Gastrocnemius medialis (tissue), 4 donors: ENCODE measurements at places on chromosomes 13 and 19. TPM values are rescaled to one million over a fixed set of nuclear protein-coding genes. Genes with fewer than 3 reads are reported as not detected.

DNA sequence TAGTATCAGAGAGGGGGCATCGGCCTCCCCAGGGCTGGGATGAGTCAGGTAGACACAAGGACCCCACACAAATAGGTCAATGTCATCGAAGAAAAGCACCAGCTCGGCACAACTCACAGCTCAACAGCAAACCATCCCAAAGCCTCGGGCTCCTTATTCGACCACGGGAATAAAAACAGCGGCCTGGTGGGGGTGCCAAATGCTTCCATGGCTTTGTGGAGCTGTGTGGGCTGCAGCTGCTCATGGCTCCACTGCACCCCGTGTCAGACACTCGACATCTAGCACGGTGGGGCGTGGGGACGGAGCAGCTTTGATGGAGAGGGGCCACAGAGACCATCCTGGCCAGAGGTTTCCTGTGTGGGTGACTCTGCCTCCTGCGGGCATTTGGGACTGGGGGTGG is 212.5 kb upstream of the SOX1 start:
- H3K4me3 ChIP-seq = no peak overlapping the region
- no peaks in the 10 kb centered on the region for H3K36me3 ChIP-seq
- no peaks in the 10 kb centered on the region for H3K4me1 ChIP-seq
- DNase-seq = no peak
- no peaks in the 10 kb centered on the region for H3K27me3 ChIP-seq

DNA sequence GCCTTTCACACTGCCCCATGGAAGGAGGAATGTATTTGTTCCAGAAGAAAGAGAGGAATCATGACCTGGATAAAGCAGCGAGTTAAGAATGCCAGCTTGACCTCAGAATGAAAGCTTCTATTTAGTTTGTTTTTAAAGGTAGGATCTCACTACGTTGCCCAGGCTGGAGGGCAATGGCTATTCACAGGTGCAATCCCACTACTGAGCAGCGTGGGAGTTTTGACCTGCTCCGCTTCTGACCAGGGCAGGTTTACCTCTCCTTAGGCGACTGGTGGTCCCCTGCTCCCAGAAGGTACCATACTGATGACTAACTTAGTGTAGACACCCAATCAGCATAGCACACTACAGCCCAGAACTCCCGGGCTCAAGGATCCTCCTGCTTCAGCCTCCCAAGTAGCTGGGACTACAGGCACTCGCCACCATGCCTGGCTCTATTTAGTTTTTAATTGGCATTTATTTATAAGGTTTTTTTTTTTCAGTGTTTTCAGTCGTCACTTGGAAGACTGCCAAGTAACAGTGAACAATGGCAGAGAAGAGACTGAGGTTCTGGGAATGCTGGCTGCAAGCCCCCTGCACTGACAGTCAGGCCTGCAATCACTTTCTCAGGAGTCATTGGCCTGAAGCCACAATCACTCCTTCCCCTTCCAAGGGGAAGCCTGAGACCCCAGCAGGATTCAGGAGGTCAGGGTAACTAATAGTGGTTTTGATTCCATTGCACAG is 73.1 kb downstream of the EPS15L1 start:
- peaks cover 28% of the 10 kb centered on the region for H3K4me1 ChIP-seq
- peak overlapping the region; percentile 62 for H3K27ac ChIP-seq
- no peaks in the 10 kb centered on the region for H3K27me3 ChIP-seq
- DNase-seq = no peak

- H3K4me1 ChIP-seq = no peaks in the 10 kb centered on the region
- DNase-seq = no peak
- no peak overlapping the region for H3K27ac ChIP-seq
- H3K36me3 ChIP-seq = no peaks in the 10 kb centered on the region
- no peak overlapping the region for H3K4me3 ChIP-seq
- peaks cover 6% of the 10 kb centered on the region for H3K27me3 ChIP-seq
Measured at GRCh38 chr19:29834991-29835846, 23.4 kb downstream of the CCNE1 start.

Gene THAP8
- total RNA-seq = 6.1 TPM

Gene FGF9
- total RNA-seq = 0.16 TPM

Gene VSTM1
- total RNA-seq = not detected

DNA sequence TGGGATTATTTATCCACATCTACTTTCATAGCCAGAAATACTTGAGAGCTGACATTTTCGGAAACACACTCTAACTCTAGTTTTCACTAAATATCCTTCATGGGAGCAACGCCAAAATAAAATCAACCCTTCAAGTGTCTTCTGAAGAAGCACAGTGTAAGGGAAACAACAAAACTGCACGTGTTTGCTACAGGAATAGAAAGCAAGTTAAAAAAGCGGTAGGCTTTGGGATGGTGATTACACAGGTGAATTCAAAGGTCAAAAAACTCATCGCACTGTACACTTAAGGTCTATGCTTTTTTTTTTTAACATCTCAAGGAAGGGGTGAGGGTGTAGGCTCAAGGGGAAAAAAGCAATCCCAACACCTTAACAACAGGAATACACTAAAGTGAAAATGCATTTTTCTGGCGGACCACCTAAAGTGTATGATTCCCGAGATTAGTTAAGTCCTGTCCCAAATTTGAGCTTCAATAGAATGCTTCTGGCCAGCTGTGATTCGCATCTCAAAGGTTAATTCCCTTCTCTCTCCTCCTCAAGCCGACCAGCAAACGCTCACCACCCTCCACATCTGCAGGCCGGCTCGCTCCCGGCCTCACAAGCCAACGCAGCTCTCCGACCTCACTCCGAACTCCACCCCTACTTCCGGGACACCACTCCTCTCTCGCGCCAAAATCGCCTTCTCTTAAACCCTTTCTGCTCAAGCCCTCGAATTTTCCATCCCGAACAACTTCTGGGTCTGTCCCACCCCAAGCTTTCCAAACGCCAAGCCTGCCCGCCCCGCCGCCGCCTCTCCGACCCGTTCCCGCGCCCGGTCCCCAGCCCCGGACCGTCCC is 1.1 kb downstream of the ARGLU1 start:
- H3K36me3 ChIP-seq = no peaks in the 10 kb centered on the region
- peak overlapping the region; percentile 96 for H3K4me3 ChIP-seq
- H3K27me3 ChIP-seq = no peaks in the 10 kb centered on the region
- H3K27ac ChIP-seq = peak overlapping the region; percentile 98

- peaks cover 20% of the 10 kb centered on the region for H3K4me1 ChIP-seq
- H3K4me3 ChIP-seq = no peak overlapping the region
- no peak for DNase-seq
Measured at GRCh38 chr19:33290956-33291622, 11.2 kb downstream of the CEBPA start.

Gene ATP8A2
- total RNA-seq = not detected

Gene FEM1A
- total RNA-seq = 334 TPM

GRCh38 chr13:36887758-36888521 is 32.1 kb downstream of the SMAD9 start:
- no peaks in the 10 kb centered on the region for H3K27me3 ChIP-seq
- H3K36me3 ChIP-seq = no peaks in the 10 kb centered on the region
- no peak overlapping the region for H3K27ac ChIP-seq
- H3K4me1 ChIP-seq = peaks cover 6% of the 10 kb centered on the region
- no peak overlapping the region for H3K4me3 ChIP-seq

DNA sequence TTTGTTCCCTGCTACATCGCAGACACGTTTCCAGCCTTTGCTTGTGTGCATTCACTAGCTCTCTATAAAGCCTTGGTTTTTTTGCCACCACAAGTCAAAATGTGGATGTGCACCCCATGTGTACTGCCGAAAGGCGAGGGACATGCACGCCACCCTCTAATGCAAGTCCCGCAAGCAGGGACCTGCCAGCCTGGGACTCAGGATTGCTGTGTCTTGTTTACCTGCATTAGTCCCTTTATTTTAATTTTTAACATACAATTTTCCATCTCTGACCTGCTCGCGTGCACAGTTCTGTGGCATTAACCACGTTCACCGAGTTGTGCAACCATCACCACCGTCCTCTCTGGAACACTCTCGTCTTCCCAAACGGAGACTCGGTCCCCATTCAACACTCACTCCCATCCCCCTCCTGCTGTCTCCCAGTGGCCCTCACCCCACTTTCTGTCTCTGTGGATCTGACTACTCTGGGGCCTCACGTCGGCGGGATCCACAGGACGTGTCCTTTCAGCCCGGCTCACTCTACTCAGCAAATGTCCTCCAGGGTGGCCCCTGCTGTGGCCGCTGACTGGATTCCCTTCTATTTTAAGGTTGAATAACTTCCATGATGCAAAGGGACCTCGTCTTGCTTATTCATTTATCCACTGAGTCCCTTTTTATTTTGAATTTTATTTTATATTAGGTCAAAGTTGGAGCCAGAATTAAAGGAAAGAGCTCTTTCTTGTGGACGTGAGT is 58.4 kb downstream of the RASA3 start:
- peaks cover 8% of the 10 kb centered on the region for H3K4me1 ChIP-seq
- H3K4me3 ChIP-seq = no peak overlapping the region
- H3K36me3 ChIP-seq = no peaks in the 10 kb centered on the region
- no peak overlapping the region for H3K27ac ChIP-seq
- peak; percentile 9 for DNase-seq

- H3K36me3 ChIP-seq = no peaks in the 10 kb centered on the region
- H3K4me1 ChIP-seq = no peaks in the 10 kb centered on the region
- DNase-seq = no peak
- no peak overlapping the region for H3K27ac ChIP-seq
- no peak overlapping the region for H3K4me3 ChIP-seq
- H3K27me3 ChIP-seq = no peaks in the 10 kb centered on the region
Measured at GRCh38 chr13:26822146-26822545, 61.6 kb upstream of the GPR12 start.

DNA sequence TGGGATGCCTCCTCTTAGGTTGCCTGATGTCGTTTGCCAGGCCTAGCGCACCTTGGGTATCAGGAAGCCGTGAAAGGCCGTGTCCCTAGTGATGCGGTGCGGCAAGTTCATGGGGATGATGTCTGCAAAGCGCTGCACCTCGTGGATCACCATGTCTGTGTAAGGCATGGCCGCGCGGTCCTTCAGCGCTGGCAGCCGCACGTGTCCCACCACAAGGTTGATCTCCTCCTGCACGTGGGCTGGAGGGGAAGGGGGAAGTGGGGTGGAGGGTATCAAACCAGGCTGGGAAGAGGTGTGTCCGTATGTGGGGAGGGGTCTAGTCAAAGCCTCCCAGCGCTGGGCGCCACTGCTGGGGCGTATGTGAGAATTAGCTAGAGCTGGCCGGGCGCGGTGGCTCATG is 23.2 kb downstream of the EGLN2 start:
- no peak overlapping the region for H3K4me3 ChIP-seq

Gene FAM124A
- total RNA-seq = 0.87 TPM

Gene ZDHHC20
- 14.6 TPM for total RNA-seq

GRCh38 chr19:7868671-7869452 is 5.3 kb downstream of the PRR36 start:
- peaks cover 61% of the 10 kb centered on the region for H3K27me3 ChIP-seq
- no peak overlapping the region for H3K27ac ChIP-seq
- peak; percentile 35 for DNase-seq
- peak overlapping the region; percentile 54 for H3K4me3 ChIP-seq
- peaks cover 7% of the 10 kb centered on the region for H3K4me1 ChIP-seq

GRCh38 chr19:47510516-47511127 is 4.2 kb downstream of the NAPA start:
- no peaks in the 10 kb centered on the region for H3K27me3 ChIP-seq
- peaks cover 79% of the 10 kb centered on the region for H3K4me1 ChIP-seq
- H3K4me3 ChIP-seq = peak overlapping the region; percentile 3
- H3K27ac ChIP-seq = peak overlapping the region; percentile 96

DNA sequence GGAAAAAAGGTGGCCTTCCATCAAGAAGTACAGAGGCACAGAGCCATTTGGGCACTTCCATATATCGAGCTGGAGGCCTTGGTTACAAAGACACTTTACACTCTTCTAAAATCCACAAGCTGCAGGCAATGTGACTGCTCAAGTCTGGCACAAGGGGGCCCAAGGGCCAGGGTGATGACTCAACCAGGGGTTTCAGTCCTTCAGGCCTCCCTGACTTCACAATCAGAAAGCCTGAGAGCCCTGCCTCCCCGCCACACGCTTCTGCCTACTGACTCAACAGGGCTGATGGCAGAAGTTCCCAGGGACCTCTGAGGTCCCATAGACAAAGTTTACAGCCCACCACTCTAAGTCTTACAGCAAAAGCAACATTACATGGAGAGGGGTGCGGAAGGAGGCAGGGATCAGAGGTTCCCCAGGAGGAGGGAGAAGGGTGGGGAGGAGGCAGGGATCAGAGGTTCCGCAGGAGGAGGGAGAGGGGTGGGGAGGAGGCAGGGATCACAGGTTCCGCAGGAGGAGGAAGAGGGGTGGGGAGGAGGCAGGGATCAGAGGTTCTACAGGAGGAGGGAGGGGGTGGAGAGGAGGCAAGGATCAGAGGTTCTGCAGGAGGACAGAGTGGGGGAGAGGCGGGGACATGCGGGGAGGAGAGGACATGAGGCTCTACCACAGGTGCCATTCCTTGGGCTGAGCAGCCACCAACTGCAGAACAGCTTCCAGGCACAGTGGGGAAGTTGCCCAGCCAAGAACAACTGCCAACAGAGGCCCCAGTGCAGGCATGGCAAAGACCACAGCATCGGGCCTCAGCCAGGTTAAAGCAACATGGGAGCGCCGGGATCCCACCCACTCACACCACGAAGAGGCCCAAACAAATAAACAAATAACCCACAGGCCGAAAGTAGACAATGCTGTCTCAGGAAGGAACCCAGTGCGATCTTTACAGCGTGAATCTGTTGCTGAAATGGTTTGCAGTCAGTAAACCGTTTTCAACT is 52.0 kb downstream of the SLC7A1 start:
- DNase-seq = no peak
- H3K36me3 ChIP-seq = no peaks in the 10 kb centered on the region
- no peaks in the 10 kb centered on the region for H3K4me1 ChIP-seq
- no peak overlapping the region for H3K4me3 ChIP-seq
- H3K27ac ChIP-seq = no peak overlapping the region

Gene DAND5
- not detected for total RNA-seq

DNA sequence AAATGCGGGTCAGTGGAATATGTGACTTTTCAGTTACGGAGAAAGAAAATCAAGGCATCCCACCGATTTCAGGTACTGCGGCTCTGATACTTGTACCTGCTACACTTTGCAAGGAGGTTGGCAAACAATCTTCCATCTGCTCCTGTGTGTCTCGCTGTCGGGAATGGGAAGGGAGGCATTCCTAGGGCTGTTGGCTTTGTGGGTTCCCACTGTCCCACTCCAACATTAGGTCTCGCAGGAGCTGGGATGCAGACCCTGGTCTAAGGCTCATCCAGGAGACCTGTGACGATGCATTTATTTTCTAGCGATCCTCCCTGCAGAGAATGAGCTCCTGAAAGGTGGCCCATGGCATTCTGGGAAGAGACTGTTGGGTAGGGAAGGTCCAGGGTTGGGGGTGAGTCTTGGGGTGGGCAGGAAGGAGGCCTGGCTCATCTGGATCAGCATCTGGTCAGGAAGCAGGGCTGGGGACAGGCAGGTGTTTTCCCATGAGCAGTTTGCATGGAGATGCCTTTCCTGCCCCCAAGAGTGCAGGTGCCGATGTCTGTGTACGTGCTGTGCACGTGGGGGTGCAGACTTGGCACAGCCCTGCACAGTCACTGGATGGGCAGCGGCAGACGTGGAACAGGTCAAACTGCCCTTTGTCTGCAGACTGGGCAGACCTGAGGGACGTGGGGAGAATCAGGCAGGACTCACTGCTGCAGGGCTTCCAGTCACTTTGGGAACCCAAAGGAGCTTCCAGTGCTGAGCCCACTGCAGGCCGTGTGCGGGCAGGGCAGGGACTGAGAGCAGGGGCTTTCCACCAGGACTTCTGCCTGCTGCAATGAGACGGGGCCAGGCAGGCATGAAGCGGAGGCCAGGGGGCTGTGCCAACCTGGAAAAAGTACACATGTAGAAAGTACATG is 152.4 kb downstream of the TEX29 start:
- H3K27ac ChIP-seq = no peak overlapping the region
- H3K4me1 ChIP-seq = no peaks in the 10 kb centered on the region
- H3K27me3 ChIP-seq = peaks cover 8% of the 10 kb centered on the region
- H3K4me3 ChIP-seq = no peak overlapping the region
